Stimulated activated CD4-positive, alpha-beta T cell treated with anti-CD3 and anti-CD28 coated beads, Interleukin-1b, Interleukin-23, amount 100 ng/mL, for 1 hour (primary cell): ENCODE measurements at places on chromosomes 13 and 19.

GRCh38 chr19:46861691-46862502 lies 1.1 kb downstream of the ARHGAP35 start:
- DNase-seq, result no peak

DNA sequence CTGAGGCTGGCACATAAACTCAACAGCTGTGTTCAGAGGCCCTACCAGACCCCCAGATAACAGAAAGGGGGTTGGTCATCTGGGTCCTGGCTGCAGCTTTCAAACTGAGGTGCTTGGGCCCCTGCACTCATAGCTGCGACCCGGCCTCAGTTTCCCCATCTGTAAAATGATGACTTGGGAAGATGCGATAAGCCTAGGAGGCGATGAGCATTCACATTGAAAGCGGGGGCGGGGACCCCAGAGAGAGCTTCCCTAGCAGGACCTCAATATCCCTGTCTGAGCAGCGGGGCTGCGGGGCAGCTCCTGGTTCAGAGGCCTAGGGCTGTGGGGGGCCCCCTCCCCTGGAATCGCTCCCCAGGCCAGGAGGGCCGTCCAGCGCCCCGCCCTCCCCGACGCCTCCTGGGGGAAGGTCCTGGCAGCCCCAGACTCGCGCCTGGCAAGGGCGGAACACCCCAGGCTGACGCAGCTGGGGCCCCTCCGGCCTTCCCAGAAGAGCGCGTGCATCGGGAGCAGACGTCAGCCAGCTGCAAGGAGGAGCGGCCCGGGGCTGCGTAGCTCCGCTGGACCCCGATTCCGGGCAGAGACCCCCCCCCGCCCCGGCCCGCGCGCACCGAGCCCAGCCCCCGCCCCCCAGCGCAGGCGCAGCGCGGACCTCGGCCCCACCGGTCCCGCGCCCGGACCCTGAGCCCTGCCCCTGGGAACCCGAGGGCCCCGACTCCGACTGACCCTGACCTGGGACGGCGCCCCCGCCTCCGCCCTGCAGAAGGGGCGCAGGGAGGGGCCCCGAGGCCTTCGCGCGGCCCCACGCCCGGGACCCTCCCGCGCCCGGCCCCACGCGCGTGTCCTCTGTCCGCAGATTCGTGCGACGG lies 3.5 kb downstream of the FSTL3 start:
- DNase-seq, result no peak

DNA sequence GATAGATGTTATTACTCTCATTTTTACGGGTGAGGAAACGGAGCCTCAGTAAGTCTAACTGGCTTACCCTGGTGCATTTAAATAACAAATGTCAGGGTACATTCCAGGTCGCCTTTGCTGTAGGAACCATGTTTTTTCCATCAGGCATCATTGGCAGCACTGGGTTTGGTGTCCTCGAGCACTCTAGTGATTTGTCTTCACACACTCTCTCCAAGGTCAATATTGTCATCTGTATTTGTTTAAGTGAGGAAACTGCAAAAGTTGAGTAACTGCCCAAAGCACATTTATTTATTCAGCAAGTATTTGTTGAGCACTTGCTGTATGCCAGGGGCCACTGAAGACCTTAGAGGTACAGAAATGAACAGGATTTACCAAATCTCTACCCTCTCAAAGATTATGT lies 78.6 kb downstream of the DCT start:
- DNase-seq, result no peak

DNA sequence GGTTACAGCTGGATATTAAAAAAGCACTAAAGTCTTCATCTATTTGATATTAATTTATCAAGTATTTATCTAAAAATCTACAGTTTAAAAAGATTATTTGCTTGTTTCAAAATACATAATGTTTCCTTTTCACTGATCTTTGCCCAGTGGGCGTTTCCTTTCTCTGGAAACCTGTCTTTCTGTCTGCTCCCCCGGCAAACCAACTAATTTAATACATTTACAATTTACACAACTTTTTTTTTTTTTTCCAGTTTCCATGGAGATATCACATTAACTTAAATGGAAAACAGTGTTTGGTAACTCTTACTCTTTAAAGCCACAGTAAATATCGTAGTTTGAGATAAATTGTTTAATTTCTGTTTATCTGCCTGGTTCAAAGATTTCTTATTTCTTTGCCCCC lies 5.3 kb downstream of the GPC6 start:
- DNase-seq, result no peak

GRCh38 chr13:113162783-113163685 lies 4.6 kb downstream of the PROZ start:
- no peak for DNase-seq

DNA sequence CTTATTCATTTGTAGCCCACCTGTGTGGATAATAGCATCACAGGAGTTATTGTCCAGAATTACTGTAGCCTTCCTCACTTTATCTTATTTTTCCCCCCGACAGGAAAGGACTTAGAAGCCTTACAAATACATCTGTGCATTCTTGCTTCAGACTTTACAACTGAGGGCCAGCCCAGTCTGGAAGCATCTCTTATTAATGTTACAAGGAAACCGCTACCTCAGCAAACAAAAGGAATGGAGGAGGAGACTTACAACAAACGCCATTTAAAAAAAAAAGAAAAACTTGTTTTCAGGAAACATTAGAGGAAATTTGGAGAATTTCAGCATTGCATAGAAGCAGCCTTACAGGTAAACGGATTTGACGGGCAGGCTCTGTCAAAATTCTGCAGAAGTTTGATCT lies 45.2 kb downstream of the GARRE1 start:
- DNase-seq, result no peak

- no peak for DNase-seq
Measured at GRCh38 chr19:9727644-9728043, 40.9 kb downstream of the ZNF846 start.

DNA sequence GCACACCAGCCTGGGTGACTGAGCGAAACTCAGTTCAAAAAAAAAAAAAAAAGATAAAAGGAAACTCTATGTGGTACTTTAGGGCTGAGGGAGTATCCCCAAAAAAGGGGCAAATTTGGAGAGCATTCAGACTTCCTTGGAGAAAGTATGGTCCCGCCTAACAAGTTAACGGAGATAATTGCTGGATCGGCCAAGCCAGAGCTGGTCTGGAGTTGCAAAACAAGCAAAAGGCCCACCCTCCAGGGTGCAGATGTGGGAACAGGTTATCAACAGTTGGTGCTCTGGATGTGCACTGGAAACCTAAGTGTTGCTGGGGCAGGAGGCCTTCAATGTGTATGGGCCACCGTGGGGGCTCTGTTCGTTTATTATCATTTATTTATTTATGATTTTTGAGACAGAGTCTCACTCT lies 2.8 kb downstream of the IQCN start:
- no peak for DNase-seq

DNA sequence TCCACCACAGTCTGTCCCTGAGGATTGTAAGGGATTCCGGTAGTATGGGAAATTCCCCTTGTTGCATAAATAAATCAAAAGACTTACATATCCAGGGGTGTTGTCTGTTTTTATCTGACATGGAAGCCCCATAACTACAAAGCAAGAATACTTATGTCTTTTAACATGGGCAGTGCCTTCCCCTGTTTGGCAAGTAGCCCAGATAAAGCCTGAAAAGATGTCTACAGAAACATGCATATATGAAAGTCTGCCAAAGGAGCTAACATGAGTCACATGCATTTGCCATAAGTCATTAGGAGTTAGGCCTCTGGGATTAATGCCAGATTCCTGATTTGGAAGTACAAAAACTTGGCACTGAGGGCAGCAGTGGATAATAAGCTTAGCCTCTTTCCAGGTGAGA lies 62.1 kb downstream of the ZNF737 start:
- no peak for DNase-seq

DNA sequence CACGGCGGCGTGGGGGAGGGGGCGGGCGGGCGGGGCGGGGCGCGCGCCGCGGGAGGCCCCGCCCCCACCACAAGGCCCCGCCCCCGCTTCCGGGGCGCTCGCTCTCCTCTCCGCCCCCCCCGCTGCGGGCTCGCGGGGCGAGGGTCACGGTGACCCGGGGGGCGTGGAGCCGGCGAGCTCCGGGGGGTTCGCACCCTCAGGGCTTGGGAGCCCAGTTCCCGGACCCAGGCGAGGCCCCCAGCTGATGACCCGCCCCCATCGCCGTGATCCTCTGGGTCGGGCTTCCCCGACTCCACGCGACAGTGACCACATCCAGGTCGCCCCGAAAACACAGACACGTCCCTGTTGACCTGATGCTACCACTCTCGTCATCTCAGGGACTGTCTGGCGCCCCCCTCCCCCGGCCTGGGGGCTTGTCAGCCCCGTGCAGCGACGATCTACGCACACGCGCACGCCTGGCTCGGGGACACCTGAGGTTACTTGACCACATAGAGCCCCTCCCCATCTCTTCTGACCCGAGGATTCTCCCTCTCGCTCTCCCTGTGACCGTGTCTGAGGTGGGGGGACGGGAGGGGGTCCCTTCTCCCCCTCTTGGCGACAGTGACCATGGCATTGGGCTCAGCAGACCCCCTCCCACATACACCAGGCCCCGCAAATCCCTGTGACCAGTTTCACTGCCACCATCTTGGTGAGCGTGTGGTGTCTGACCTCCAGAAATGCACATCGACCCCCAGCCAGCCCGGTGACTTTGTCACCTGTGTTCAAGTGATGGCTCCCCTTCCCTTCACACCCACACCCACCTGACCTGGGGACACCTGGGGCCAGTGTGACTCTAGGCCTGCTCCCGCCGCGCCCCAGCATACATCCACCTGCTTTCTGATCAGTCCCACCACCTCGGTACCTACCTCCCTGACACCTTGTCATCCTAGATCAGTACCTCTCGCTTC lies 670 bp downstream of the MAP2K7 start:
- DNase-seq, result no peak

GRCh38 chr13:27783111-27783510 lies 9.2 kb upstream of the GSX1 start:
- DNase-seq, result no peak

- no peak for DNase-seq
Measured at GRCh38 chr19:49880162-49880869, 2.8 kb downstream of the TBC1D17 start.

DNA sequence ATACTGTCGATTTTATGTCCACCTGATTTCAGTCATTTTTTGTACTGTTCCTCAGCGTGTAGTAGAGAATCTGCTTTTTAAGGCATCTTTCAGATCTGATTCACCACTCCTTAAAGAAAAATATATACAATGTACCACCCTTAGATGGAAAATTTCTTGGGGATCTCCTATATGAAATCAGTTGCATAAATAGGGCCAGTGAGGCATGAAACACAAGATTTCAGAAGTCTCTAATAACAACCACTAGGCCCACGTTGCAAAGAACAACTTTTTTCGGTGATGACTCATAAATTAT lies 1.4 kb downstream of the USP12 start:
- DNase-seq, result no peak
